Activated CD4-positive, alpha-beta T cell treated with anti-CD3 and anti-CD28 coated beads, Interleukin-2, amount 50 U/mL, for 16 hours (primary cell): ENCODE measurements at places on chromosomes 7 and 10.

GRCh38 chr10:36452851-36453250, 672.5 kb upstream of the ANKRD30A start:
- DNase-seq, result no peak

DNA sequence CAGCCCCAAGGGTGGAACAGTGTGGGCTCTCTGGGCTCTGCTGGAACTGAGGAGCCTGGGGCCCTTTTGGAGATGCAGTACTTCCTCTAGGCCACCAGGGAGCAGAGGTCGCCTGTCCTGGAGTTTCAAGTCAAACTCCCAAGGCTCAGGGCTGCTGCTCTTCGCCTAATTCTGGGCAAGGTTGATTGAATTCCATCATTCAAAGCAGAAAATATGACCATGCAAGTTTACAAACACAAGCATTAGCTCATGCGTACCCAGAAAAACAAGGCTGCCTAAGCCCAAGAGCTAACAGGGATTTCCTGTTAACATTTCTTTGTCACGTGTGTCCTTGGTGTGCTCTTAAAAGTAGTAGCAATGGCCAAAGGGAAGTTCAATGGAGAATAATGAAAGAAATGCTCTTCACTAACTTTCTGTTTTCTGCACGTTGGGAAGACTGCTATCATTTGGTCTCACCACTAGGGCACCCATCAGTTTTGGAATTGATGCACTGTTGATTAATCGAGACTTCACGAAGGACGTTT, 20.1 kb downstream of the LDB3 start:
- peak; percentile 62 for DNase-seq

DNA sequence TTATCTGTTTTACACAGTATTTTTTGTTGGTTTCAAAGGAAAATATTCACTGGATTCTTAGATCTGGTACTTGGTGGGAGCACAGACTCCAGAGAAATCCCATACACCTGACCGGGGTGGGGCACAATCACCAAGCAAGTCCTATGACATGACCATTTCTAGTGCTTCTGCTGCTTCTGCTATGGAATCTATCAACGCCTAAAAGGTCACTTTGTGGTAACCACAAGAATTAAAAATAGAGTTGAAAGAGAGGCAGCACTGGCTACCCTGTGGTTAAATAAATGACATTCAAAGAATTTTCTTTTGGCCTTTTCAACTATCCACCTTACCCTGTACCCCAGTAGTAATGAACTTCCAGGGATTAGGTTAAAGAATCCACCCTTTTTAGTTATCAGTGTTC, 329.9 kb upstream of the VWC2 start:
- no peak for DNase-seq

GRCh38 chr7:127322832-127323493, 69.5 kb downstream of the ZNF800 start:
- no peak for DNase-seq

DNA sequence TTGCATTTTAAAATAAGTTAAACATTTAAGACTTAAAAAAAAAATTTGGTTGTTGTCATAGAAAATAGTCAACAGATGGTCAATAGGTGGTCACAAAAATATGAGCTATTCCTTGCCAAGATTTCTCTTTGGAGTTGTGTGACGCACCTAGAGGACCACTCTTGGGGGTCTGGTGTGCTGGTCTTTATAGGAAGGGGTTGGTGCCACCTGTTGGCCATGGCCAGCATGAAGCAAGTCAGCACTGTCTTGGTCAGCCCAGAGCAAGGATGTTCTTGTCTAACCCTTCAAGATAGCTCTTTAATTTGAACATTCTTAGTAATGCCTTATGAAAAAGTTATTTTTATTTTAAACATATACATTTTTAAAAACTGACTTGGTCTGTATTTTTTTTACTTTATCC, 267.9 kb upstream of the CNTNAP2 start:
- no peak for DNase-seq

- DNase-seq, result no peak
These were observed 11.3 kb downstream of the CPA2 start for GRCh38 chr7:130277763-130278643.
